Uterus (tissue), 4 donors: ENCODE measurements at places on chromosomes 6 and 20.
A peak's percentile ranks its signal among the peaks of the same experiment; 100 is the strongest.

- DNase-seq: no peak
Measured at GRCh38 chr20:2299301-2299700, 3.5 kb downstream of the TGM3 start.

- DNase-seq: no peak
Measured at GRCh38 chr6:154768280-154768679, 35.1 kb downstream of the SCAF8 start.

- no peak for DNase-seq
Measured at GRCh38 chr6:101404775-101405174, 11.3 kb downstream of the GRIK2 start.

DNA sequence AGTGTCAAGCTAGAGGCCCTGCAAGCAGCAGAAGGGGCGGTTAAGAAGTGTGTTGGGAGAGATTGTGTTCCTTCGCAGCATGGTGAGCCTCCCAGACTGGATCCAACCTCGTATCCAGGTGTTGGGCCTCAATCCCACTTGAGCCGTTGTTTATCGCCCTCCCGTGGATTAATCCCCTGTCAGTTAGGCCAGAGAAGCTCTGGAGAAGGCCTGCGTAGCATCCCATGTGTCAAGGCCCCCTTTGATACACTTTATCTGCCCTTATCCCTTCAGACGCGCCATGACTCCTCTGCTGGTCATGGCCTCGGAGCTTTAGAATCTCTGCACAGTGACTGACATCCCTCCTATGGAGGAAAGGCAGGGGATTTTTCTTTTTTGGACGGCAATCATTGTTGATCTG, 181.0 kb downstream of the ZFP64 start:
- no peak for DNase-seq

DNA sequence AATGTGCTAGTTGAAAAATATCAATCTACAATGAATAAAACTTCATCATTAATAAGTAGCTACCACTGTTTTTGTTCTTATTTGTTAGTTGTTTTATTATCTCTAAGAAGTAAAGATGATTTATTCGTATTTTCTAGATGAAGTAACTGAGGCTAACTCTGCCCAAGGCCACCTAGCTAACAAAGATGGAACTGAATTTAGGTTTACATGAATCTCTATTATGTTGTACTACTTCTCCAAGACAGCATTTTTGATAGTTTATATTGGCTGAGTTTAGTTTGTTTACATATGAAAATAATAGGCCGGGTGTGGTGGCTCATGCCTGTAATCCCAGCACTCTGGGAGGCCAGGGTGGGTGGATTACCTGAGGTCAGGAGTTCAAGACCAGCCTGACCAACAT, 121.5 kb downstream of the NCOA3 start:
- no peak for DNase-seq

DNA sequence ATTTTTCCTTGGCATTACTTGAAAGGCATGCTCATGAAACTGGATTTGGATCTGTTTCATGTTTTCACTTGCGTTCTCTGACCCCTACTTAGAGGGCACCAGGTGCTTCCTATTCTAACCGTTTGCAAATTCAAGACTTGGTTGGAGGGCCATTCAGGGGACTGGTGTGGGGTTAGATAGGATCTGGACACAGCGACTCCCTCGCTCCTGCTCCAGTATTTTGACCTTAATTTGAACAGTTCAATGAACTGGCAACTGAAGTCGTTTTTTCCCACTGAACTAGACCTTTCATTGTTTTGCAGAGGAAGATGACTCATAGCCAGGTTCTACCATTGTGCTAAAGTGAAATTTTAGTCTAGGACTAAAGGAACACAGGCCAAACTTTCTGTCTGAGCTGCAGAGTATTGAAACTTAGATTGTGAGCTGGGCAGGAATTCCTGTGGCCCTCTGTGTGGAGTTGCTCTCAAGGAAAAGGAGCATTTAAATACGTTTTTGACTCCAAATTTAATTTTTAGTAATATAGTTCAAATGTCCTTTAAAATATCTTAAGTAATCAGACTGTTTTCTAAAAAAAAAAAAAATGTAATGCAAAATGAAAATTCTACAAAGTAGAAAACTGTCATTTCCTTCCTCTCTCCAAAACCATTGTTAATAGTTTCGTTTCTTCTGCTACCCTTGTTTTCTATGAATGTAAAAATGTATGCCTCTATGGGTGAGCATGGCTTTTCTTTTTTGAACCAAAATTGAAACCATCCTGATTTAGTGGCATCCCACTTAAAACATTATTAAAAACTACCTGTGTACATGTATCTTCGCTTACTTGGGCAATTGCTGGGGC, 64.8 kb downstream of the UTRN start:
- peak; percentile 84 for DNase-seq

GRCh38 chr20:54456423-54456822, 19.0 kb upstream of the DOK5 start:
- DNase-seq: no peak

GRCh38 chr6:118893064-118893806, 717 bp upstream of the ASF1A start:
- DNase-seq: peak; percentile 38

DNA sequence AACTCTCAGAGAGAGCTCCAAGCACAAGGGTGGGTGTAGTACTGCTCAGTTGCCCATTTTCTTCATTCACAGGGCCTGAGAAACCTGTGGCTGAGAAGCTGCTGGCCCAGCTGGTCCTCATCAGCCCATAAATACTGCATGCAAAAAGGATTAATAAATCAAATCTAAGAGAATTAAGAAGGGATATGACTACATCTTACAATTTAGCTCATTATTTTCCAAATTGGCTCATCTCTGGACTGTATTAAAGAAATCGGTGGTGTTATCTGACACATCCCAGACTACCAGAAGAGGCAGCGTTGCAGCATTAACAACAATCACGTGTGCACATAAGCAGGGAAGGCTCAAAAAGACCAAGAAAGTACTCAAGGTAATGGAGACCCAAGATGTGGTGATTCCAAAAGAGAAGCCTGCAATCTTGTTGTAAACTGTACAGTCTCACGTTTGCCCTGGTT, 90.7 kb downstream of the CD24 start:
- no peak for DNase-seq

DNA sequence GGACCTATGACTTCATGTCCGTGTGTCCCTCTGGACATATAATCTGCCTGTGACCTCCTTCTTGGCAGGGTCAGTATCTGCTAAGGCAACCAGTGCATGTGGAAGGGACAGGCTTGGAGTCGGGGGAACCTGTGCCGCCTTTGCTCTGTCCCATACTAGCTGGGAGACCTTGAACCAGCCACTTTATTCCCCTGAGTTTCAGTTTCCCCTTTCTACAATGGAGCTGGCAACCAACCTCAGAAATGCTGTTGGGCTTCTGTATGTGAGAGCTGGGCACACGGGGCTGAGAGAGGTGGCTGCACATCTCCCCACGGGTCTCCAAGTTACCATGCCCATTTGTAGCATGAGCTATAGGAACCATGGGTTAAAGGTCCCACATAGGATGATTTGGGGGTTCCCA, 53.8 kb downstream of the CD40 start:
- DNase-seq: no peak

GRCh38 chr20:57396984-57397692, 5.9 kb downstream of the RBM38 start:
- no peak for DNase-seq

DNA sequence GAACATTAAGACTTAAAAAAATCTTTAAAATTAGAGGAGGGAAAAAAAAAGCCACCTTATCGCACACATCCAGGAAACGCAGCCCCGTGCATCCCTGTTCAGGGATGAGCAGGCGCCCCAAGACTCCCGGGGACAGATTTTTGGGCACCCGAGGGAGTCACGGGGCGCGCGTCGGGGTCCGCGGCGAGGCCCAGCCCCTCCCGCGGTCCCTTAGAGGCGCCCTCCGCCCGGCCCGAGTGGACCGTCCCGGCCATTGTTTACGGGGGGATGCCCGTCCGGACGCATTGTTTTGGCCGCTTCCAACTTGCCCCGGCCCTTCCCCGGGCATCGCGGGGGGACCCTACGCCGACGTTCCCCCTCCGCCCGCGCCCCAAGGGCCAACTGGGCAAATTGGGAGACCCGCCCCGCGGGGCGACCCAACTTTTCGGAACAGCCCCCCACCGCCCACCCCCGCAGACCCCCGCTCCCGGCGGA, 610 bp downstream of the ZNF217 start:
- DNase-seq: no peak

GRCh38 chr6:49464691-49465090, 1.5 kb downstream of the CENPQ start:
- no peak for DNase-seq

DNA sequence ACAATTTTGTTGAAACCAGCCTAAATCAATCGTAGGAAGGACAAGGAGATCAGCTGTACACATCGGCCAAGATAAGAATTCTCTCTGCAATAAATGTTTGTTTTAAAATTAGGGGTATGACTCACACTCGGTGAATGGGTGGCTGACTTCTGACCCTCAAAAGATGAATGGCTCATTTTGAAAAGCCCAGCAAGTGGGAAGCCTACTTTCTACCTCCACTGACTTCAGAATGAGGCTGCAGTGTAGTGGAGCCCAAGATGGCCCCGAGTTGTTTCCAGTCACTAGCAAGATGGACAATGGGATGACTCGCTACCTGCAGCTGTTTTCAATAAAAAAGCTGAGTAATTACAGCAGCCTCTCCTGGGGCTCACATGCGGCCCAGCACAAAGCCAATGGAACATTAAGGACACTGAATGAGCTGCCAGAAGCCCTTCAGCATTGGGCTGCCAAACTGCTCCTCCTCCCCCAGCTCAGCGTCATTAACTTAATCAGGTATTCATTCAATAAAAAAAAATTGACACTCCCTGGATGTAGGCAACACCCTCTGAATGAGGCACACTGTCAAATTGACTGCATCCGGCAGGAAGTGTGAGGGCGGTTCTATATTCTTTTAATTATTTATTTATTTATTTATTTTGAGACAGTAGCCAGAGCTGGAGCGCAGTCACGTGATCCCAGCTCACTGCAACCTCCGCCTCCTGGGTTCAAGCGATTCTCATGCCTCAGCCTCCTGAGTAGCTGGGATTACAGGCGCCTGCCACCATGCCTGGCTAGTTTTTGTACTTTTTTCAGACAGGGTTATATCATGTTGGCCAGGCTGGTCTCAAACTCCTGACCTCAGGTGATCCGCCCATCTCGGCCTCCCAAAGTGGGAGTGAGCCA, 107.3 kb downstream of the GMPR start:
- DNase-seq: peak; percentile 74

DNA sequence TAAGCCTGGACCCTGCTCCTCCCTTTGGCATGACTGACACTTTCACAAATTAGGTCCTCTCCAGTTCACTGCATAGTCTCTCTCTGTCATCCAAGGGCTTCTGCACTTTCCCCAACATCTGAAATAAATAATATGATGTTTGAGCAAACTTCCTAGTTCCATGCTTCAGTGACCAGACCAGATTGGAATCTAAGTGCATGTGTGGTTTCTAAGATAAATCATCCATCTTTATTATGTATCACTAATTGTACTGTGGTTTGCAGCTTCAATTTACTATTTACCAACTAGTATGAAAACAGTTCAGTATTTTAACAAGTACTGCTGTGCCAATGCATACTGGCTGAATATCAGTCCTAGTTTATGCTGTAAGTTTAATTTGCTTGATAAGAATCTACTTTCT, 18.7 kb downstream of the SESN1 start:
- DNase-seq: no peak

- peak; percentile 68 for DNase-seq
Measured at GRCh38 chr20:34190679-34191090, 50.5 kb upstream of the ASIP start.

- DNase-seq: no peak
Measured at GRCh38 chr6:163750431-163751031, 336.0 kb downstream of the QKI start.

GRCh38 chr6:126002755-126003679, 16.7 kb downstream of the TRMT11 start:
- DNase-seq: no peak

GRCh38 chr6:11207199-11207968, 25.1 kb downstream of the NEDD9 start:
- peak; percentile 37 for DNase-seq

GRCh38 chr6:118896339-118897136, 2.6 kb downstream of the ASF1A start:
- DNase-seq: no peak

DNA sequence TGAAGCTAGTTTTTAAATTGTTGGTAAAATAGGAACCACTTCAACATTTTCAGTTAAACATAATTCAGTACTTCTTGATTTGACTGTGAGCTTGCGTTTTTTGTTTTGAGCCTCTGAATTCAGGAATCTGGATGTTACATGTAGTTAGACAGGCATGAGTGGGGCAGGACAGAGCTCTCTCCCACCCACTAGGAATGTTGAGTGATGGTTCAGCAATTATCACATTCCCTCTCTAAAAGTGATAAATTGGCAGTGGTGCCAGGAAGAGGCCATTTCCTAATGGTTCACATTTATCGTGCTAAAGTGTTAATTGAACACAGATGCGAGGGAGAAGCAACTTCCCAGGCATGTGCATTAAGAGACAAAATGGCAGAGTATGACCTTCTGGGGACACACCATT, 465.5 kb upstream of the HTR1E start:
- DNase-seq: no peak

- no peak for DNase-seq
Measured at GRCh38 chr6:29685718-29686326, 4.9 kb upstream of the ZFP57 start.

DNA sequence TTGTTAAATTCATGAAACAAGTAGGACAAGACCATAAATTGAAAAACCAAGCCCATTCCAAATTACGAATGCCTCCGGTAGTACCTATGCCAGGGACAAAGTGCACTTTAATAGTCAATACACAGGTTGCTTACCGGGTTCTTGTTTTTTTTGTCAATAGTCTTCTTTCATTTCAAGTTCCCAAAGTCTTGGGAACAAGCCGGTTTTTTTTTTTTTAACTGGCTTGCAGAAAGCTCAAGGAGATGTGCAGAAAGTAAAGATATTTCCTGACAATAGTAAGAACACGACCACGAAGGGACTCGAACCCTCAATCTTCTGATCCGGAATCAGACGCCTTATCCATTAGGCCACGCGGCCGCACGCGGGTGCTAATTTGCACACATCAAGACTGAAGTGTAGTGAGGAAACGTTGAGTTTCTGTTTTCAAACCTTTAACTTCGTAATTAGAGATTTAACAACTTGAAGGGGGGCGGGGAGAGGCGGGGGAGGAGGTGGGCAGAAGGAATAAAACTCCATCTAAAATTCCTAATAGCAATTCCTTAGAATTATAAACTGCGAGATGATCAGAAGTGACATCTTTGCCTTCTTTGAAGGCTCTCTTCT, 181.0 kb downstream of the TRIM27 start:
- DNase-seq: no peak

DNA sequence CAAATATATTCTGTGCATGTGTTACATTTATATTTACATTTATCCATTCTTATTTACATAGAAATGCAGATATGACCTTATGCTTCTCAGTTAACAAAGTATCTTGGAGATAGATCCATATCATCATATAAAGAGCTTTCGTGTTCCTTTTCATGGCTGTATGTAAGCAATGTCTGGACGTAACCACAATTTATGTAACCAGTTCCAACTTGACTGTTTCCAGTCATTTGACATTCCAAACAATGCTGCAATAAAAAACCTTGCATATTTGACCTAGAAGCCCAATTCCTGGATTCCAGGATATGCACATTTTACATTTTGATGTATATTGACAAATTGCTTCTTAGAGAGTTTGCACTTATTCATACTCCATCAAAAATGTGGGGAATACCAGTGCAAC, 113.7 kb upstream of the F13A1 start:
- no peak for DNase-seq

- DNase-seq: peak; percentile 40
Measured at GRCh38 chr6:143673669-143674068, 4.1 kb upstream of the PHACTR2 start.

- DNase-seq: no peak
Measured at GRCh38 chr6:153727885-153728284, 311.2 kb upstream of the OPRM1 start.
